GM12878 (cell line): ENCODE measurements at places on chromosomes 1 and 21. TPM values are rescaled to one million over a fixed set of nuclear protein-coding genes. Genes with fewer than 3 reads are reported as not detected.
A peak's percentile ranks its signal among the peaks of the same experiment; 100 is the strongest.

The CYYR1 gene
- total RNA-seq, result 0.13 TPM in 1 of 2 replicates, not detected in the other

The E2F2 gene
- total RNA-seq, result 24.0 and 27.2 TPM in 2 replicates

The LCE6A gene
- not detected in 2 replicates for total RNA-seq

The C1orf116 gene
- total RNA-seq, result 0.03 and 0.08 TPM in 2 replicates

The TFAP2E gene
- 0.85 and 0.93 TPM in 2 replicates for total RNA-seq

The SH2D5 gene
- 0.56 and 0.59 TPM in 2 replicates for total RNA-seq

The FALEC gene
- 0.41 TPM in 1 of 2 replicates, not detected in the other for total RNA-seq

The PPT1 gene
- total RNA-seq, result 70.7 and 72.8 TPM in 2 replicates

The CFHR3 gene
- not detected in 2 replicates for total RNA-seq

The INAVA gene
- total RNA-seq, result 14.0 and 14.8 TPM in 2 replicates

The S100B gene
- not detected in 2 replicates for total RNA-seq

The ORC1 gene
- 24.5 and 27.2 TPM in 2 replicates for total RNA-seq

The DENND2D gene
- 164 and 166 TPM in 2 replicates for total RNA-seq

The MX2 gene
- total RNA-seq, result 49.0 and 52.2 TPM in 2 replicates

The CACYBP gene
- 140 and 142 TPM in 2 replicates for total RNA-seq

The CLEC20A gene
- total RNA-seq, result not detected in 2 replicates

The ERICH3 gene
- total RNA-seq, result not detected in 2 replicates

The NCSTN gene
- total RNA-seq, result 62.5 and 68.3 TPM in 2 replicates

The ABL2 gene
- total RNA-seq, result 8.3 and 9.4 TPM in 2 replicates

The GREM2 gene
- total RNA-seq, result not detected in 2 replicates

The SPRR1A gene
- total RNA-seq, result not detected in 2 replicates

The RAB3B gene
- total RNA-seq, result 0.21 and 0.28 TPM in 2 replicates

DNA sequence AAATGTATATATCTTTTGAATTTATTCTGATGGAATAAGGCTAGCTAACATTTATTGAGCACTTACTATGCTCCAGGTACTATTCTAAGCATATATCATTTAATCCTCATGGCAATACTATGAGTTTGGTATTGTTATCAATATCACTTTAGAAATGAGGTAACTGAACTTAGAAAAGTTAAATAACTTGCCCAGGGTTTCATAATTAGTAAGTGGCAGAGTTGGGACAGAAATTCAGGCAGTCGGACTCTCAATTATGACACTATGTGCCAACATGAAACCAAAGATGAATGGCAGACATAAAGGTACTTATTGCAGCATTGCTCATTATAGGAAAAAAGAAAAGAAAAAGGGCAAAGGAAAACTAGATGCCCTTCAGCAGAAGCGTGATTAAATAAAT lies 48.2 kb downstream of the RAB3GAP2 start:
- H3K27me3 ChIP-seq, result no peaks in the 10 kb centered on the region
- no peak overlapping the region for H3K27ac ChIP-seq
- no peak overlapping the region for H3K4me3 ChIP-seq
- no peak for DNase-seq

- no peak overlapping the region for H3K4me3 ChIP-seq
- H3K4me1 ChIP-seq, result peaks cover 12% of the 10 kb centered on the region
- no peak overlapping the region for H3K27ac ChIP-seq
These were observed 60.9 kb upstream of the RUNX3 start for GRCh38 chr1:24990779-24991641.

DNA sequence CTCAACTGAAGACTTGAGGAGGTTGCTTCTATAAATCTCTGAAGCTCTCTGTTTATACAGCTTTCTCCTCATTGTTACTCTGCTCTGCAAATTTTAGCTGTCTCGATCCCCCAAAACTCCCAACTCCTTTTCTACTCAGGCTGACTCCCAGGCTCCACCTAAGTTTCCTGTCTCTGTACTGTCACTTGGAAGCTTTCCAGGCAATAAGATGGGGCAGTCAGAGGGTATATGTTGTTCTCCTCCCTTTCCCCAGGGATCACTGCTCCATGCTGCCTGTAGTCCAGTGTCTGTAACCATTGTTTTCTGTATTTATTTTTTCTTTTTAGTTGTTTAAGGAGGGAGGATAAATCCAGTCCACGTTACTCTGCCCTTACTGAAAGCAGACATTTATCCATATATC lies 13.4 kb downstream of the TSNAX start:
- no peaks in the 10 kb centered on the region for H3K4me1 ChIP-seq
- no peak for DNase-seq
- H3K27me3 ChIP-seq, result no peaks in the 10 kb centered on the region
- no peak overlapping the region for H3K27ac ChIP-seq

DNA sequence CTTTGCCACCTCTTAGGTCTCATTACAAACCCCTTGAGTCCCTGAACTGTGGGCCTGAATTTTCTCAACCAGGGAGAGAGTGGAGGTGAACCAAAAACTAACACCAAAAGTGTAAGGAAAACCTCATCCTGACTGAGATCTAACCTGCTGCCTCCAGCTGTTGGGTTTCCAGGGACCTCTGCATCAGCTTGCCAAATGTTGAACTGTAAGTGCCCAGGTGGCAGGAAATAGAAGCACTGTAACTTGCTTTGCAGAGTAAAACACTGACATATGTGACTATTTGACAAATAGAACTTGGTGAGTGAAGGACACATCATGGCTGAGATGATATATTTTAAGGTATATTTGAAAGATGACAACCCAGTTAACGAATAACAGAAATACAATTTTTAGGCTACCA lies 48.4 kb upstream of the NR5A2 start:
- no peak overlapping the region for H3K4me3 ChIP-seq
- H3K4me1 ChIP-seq, result peaks cover 6% of the 10 kb centered on the region
- DNase-seq, result no peak

GRCh38 chr1:109750241-109750882 lies 9.5 kb upstream of the GSTM3 start:
- no peak for DNase-seq
- H3K27ac ChIP-seq, result no peak overlapping the region
- no peaks in the 10 kb centered on the region for H3K4me1 ChIP-seq
- no peak overlapping the region for H3K4me3 ChIP-seq
- H3K27me3 ChIP-seq, result peaks cover 13% of the 10 kb centered on the region

- no peaks in the 10 kb centered on the region for H3K36me3 ChIP-seq
- H3K27ac ChIP-seq, result no peak overlapping the region
- H3K27me3 ChIP-seq, result no peaks in the 10 kb centered on the region
- no peaks in the 10 kb centered on the region for H3K4me1 ChIP-seq
- no peak overlapping the region for H3K4me3 ChIP-seq
These were observed 176.2 kb upstream of the PRMT6 start for GRCh38 chr1:106880226-106880625.

DNA sequence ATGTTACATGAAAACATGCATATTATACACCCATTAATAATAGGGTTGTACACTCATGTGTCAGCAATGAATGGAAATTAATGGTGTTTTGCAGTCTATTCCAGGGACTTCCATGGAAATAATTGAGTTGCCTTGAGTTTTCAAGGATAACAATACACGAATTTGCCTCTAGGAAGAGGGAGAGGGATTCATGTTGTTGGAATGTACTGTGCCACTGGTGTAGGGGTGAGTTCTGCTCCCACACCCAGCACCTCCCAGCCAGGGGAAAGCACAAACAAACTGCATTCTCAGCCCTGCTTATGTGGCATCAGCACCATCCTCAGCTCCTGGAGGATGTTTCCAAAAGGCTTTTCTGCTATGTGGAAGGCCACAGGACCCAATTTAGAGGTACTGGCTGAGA lies 57.8 kb downstream of the BCAR3 start:
- no peaks in the 10 kb centered on the region for H3K36me3 ChIP-seq
- no peak overlapping the region for H3K4me3 ChIP-seq
- no peaks in the 10 kb centered on the region for H3K4me1 ChIP-seq
- H3K27me3 ChIP-seq, result no peaks in the 10 kb centered on the region

DNA sequence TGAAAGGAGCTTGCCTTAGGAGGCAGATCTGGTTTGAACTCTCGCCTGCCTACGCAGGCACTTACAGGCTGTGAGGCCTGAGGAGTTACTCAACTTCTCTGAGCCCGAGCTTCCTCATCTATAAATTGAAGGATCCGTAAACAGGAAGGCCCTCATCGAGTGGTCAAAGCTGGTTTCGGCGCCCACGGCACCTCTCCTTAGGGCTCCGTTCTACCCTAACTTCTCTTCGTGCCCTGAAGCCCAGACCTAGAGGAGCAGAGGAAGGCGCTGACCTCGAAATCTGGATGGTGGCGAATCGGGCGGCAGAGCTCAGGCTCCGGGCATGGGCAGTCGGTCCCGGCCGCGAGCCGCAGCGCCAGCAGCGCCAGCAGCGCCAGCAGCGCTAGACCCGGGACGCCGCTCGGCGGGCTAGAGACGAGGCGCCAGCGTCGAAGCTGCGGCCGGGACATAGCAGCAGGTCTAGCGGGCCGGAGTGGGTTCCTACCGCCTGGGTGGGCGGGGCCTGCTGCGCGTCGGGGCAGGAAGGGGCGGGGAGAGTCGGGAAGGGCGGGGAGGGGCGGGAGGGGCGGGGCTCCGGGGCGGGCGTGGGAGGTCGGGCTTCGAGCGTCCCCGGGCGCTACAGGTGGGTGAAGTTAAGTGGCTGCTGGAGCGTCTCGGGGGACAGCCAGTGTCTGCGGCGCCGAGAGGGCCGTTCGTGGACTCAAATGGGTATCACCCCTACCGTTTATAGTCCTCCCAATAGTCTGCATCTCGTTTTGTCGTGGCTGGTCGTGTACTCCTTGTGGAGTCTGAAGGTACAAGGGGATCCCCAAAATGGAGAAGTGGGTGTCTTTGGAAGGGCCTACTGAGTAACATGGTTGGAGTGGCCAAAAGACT lies at the start of gene CTBS:
CTBS (minus strand) TSS at position 474 of the 876 bp plus-strand sequence; CDS start at position 449, 25 bp downstream.
- H3K36me3 ChIP-seq, result no peaks in the 10 kb centered on the region
- H3K27me3 ChIP-seq, result no peaks in the 10 kb centered on the region
- DNase-seq, result peak; percentile 45
- H3K4me3 ChIP-seq, result peak within 1 kb of the TSS; percentile 83
- peak within 1 kb of the TSS; percentile 99 for H3K27ac ChIP-seq

DNA sequence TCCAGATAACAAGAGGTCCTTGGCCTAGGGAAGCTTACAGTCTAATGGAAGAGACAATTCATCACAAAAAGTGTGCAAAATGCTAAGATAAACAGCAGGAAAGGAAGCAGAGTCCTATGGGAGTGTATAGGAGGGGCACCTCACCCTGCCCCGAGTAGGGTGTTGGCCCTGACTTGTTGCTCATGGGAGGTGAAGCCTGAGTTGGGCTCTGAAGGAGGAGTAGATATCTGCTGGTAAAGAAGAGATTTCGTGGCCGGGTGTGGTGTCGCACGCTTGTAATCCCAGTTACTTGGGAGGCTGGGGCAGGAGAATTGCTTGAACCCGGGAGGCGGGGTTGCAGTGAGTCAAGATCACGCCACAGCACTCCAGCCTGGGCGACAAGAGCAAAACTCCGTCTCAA lies 18.6 kb upstream of the GPR37L1 start:
- H3K36me3 ChIP-seq, result no peaks in the 10 kb centered on the region
- no peaks in the 10 kb centered on the region; the same call in 1 of the 2 replicates for H3K27me3 ChIP-seq
- no peak for DNase-seq
- no peak overlapping the region for H3K4me3 ChIP-seq

DNA sequence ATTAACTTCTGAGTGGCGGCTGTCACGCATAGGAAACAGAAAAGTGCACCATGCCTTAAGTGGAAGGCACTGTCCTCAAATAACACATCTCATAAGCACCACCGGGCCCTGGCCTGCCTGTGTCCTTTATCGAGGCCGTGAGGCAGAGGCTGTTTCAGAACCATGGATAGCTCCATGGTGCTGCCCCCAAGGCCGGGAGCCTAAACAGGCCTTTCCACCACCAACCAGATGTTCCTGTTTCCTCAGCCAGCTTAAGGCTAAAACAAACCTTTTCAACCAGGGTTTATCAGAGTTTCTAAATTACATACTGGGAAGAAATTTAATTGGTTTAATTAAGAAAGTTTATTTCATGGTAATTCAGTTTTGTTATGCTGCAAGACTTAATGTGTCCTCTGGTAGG lies 114.4 kb downstream of the DMRTA2 start:
- no peak for DNase-seq
- no peaks in the 10 kb centered on the region for H3K36me3 ChIP-seq
- H3K4me1 ChIP-seq, result no peaks in the 10 kb centered on the region
- H3K27ac ChIP-seq, result no peak overlapping the region
- H3K27me3 ChIP-seq, result no peaks in the 10 kb centered on the region

- H3K36me3 ChIP-seq, result no peaks in the 10 kb centered on the region
- no peaks in the 10 kb centered on the region; the same call in 1 of the 2 replicates for H3K27me3 ChIP-seq
- DNase-seq, result no peak
- H3K27ac ChIP-seq, result no peak overlapping the region
- H3K4me1 ChIP-seq, result no peaks in the 10 kb centered on the region
- H3K4me3 ChIP-seq, result no peak overlapping the region
These were observed 131.5 kb upstream of the ZNF644 start for GRCh38 chr1:91153341-91153740.

DNA sequence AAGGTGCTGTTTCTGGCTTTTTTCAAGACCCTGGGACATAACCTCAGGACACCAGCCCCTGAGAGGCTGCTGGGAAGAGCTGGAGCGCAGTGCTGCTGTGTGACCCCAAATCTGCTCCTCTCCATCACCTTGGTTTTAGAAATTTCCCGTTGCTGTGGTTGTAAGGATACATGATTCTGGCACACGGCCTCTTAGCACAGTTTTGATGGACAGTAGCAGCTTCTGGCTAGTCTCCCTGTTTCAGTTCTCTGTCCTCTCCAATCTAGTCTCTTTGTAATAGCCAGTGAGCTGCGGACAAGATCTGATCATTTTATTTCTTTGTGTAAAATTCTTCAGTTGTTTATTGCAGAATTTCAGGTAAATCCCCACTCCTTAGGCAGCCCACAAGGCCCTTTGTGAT lies 3.1 kb downstream of the CLIC6 start:
- H3K36me3 ChIP-seq, result no peaks in the 10 kb centered on the region; the same call in 1 of the 2 replicates
- no peaks in the 10 kb centered on the region; the same call in 1 of the 2 replicates for H3K27me3 ChIP-seq
- H3K4me1 ChIP-seq, result peaks cover 23% of the 10 kb centered on the region

GRCh38 chr1:184292101-184292500 lies 94.7 kb upstream of the C1orf21 start:
- no peaks in the 10 kb centered on the region for H3K4me1 ChIP-seq
- H3K27me3 ChIP-seq, result no peaks in the 10 kb centered on the region

DNA sequence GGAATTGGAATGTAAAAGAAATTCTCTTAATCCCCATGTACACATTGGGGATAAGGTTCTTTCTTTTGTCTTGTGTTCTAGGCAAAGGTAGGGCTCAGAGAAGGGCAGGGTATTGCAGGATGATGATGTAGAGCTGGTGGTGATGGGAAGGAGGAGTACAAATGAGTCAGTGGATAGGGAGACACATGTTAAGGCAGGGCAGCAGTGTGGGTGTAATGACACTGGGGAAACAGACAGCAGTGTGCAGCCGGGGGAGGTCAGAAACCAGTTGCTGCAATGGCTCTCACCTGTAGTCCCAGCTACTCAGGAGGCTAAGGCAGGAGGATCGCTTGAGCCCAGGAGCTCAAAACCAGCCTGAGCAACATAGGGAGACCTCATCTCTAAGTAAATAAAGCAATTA lies 5.1 kb downstream of the NLRP3 start:
- DNase-seq, result no peak

DNA sequence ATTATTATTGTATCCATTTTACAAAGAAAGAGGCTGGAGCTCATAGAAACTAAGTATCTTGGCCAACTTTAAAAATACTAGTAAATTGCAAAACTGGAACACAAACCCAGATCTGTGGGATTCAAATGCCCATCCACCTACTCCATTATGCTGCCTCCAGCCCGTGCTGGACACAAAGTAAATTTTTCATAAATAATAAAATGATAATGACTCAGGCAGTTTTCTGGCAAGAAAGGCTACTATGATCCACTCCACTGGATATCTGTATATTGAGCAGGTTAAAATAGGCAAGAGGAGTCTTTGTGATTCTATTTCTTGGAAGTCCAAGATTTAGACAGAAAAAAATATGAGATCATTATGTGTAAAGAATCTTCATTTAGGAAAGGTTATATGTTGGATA lies 138.3 kb upstream of the DUSP10 start:
- H3K4me1 ChIP-seq, result peaks cover 11% of the 10 kb centered on the region
- H3K27ac ChIP-seq, result no peak overlapping the region
- DNase-seq, result no peak
- H3K36me3 ChIP-seq, result no peaks in the 10 kb centered on the region
- H3K4me3 ChIP-seq, result no peak overlapping the region

- H3K27ac ChIP-seq, result no peak overlapping the region
- no peaks in the 10 kb centered on the region for H3K27me3 ChIP-seq
- peaks cover 3% of the 10 kb centered on the region for H3K36me3 ChIP-seq
- no peak overlapping the region for H3K4me3 ChIP-seq
These were observed 9.1 kb downstream of the SEMA4A start for GRCh38 chr1:156162430-156163037.
